ENCODE measurements at places on chromosomes 3 and 15. TPM values are rescaled to one million over a fixed set of nuclear protein-coding genes. Genes with fewer than 3 reads are reported as not detected.

- H3K36me3 ChIP-seq: no peaks in the 10 kb centered on the region
- H3K27me3 ChIP-seq: no peaks in the 10 kb centered on the region
- H3K4me3 ChIP-seq: no peak overlapping the region
- DNase-seq: no peak
These were observed 370.2 kb upstream of the ZNF385D start for GRCh38 chr3:22121068-22121701.

GRCh38 chr3:138220242-138220641 is 33.1 kb downstream of the ARMC8 start:
- DNase-seq: no peak
- no peaks in the 10 kb centered on the region for H3K27me3 ChIP-seq
- H3K4me1 ChIP-seq: peaks cover 52% of the 10 kb centered on the region
- no peak overlapping the region for H3K4me3 ChIP-seq
- peaks cover 4% of the 10 kb centered on the region for H3K36me3 ChIP-seq
- peak overlapping the region; percentile 61 for H3K27ac ChIP-seq

GRCh38 chr3:71554649-71555048 is 28.9 kb downstream of the FOXP1 start:
- no peaks in the 10 kb centered on the region for H3K36me3 ChIP-seq
- no peak overlapping the region for H3K4me3 ChIP-seq
- H3K27me3 ChIP-seq: no peaks in the 10 kb centered on the region
- no peaks in the 10 kb centered on the region for H3K4me1 ChIP-seq

DNA sequence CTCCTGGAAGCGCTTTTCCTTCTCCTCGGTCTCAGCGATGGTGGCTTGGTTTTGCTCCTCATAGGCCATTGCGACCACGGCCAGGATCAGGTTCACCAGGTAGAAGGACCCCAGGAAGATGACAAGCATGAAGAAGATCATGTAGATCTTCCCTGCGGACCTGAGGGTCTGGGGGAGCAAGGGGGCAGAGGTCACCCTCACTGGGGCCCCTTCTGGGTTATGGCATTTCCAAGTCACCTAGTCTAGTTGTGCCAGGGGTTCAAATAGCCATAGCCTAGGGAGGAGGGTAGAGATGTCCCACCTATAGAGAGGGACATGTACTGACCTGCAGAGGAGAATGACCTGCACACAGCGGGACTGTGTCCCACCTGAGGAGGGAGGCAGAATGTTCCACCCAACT is 43.5 kb downstream of the SCN5A start:
- H3K27ac ChIP-seq: no peak overlapping the region
- no peak for DNase-seq
- no peaks in the 10 kb centered on the region for H3K27me3 ChIP-seq
- H3K4me3 ChIP-seq: no peak overlapping the region

GRCh38 chr3:100662113-100662823 is 47.0 kb upstream of the TFG start:
- H3K36me3 ChIP-seq: no peaks in the 10 kb centered on the region
- peaks cover 5% of the 10 kb centered on the region for H3K4me1 ChIP-seq
- no peak overlapping the region for H3K4me3 ChIP-seq
- DNase-seq: no peak
- H3K27me3 ChIP-seq: no peaks in the 10 kb centered on the region

GRCh38 chr3:99901200-99901926 is 83.7 kb downstream of the CMSS1 start:
- H3K27ac ChIP-seq: no peak overlapping the region
- peaks cover 10% of the 10 kb centered on the region for H3K4me1 ChIP-seq
- no peak overlapping the region for H3K4me3 ChIP-seq
- DNase-seq: no peak
- no peaks in the 10 kb centered on the region for H3K36me3 ChIP-seq
- H3K27me3 ChIP-seq: no peaks in the 10 kb centered on the region

DNA sequence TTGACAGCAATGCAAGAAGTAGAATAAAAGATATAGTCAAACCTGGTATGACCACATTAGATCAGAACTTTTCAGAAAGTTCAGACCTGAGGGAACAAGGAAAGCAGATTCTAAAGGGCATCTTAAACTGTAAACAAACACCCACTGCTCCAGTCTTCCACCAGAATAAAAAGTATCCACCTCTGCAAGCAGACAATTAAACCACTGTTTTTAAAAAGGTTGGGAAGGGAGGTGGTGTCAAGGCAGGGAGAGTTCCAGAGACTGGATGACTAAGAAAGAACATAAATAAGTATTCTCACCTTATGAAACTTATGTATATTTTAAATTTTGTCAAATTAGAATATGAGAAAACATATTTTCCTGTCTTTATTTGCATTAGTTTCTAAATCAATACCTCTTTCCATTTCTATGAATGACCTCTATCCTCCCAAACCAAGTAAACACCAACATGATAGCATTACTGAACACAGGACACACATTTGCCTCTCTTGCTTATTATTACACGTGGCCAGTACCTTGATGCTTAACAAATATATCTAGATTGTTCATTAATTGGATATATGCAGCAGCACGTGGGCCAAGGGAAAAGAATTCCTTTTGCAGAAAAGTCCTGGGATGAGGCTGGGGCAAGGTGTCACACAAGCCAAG is 31.6 kb downstream of the PIK3CB start:
- no peak for DNase-seq
- no peaks in the 10 kb centered on the region for H3K27me3 ChIP-seq
- peak overlapping the region; percentile 54 for H3K27ac ChIP-seq
- no peaks in the 10 kb centered on the region for H3K36me3 ChIP-seq
- H3K4me3 ChIP-seq: no peak overlapping the region

DNA sequence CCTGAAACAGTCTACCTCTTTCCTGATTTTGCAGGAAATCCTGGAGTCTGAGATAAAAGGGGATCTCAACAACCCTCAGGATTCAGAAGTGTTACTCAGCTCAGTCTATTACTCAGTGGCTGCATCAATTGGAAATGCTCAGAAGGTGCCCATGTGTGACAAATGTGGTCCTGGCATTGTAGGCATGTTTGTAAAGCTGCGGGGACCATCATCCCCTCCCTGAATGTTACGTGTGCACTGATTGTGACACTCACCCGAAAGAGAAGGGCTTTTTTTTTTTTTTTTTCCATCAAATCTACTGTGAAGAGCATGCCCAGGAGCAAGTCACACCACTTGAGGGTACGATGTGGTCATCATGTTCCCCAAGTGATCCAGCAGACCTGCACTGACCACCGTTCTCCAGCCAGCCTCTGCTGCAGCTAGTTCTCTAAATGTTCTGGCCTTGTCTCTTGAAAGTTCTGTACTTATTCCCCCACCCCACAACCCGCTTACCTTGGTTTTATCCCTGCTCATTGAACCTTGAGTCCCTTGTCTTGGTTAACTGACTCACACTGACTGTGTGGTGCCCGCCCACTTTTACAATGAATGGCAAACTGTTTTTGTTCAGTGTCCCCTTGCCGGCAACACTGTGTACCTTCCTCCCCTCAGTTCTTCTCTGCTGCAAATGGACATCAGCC is 19.8 kb downstream of the ST3GAL6 start:
- H3K4me3 ChIP-seq: no peak overlapping the region
- H3K27ac ChIP-seq: no peak overlapping the region
- peaks cover 47% of the 10 kb centered on the region for H3K27me3 ChIP-seq
- H3K4me1 ChIP-seq: no peaks in the 10 kb centered on the region
- H3K36me3 ChIP-seq: no peaks in the 10 kb centered on the region

GRCh38 chr15:61892140-61892539 is 168.1 kb downstream of the VPS13C start:
- peaks cover 3% of the 10 kb centered on the region for H3K4me1 ChIP-seq
- H3K27me3 ChIP-seq: no peaks in the 10 kb centered on the region
- DNase-seq: no peak
- no peak overlapping the region for H3K27ac ChIP-seq

GRCh38 chr3:166125179-166125578 is 288.0 kb upstream of the BCHE start:
- no peak for DNase-seq
- no peaks in the 10 kb centered on the region for H3K4me1 ChIP-seq
- no peak overlapping the region for H3K27ac ChIP-seq
- no peaks in the 10 kb centered on the region for H3K36me3 ChIP-seq
- no peak overlapping the region for H3K4me3 ChIP-seq

DNA sequence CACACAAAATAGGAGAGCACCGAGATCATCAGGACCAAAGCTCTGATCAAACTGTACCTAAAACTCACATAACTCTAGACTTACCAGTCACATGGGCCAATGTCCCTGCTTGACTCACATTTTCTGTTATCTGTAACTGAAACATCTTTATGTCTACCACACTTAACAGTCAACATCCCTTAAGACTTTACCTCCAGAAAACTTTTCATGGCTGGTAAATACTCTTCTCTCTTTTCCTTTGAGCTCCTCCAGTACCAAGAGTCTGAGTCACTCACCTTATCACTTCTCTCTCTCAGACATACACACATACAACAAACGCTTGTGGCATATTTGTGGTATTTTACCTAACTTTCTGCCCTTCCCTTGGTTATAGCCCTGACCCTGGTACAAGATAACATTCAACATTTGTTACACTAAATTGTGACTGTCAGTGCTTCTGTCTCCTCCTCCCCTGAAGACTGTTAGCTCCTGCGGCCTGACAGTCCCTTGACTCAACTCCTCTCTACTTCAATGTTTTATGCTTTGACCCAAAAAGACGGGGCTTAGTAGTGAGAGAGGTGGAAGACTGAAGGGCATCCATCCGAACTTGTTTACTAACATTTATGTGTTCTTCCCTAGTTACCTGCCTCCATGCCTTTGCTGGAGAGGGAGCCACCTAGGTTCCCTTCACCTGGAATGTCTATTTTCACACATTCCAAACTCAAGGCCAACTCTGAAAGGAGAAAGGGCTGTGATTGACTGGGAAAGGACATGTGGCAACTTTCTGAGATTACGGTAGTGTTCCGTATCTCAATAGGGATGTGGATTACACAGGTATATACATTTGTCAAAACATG is 3.7 kb upstream of the EFHB start:
- H3K27me3 ChIP-seq: peaks cover 36% of the 10 kb centered on the region
- H3K4me1 ChIP-seq: peaks cover 8% of the 10 kb centered on the region
- no peak overlapping the region for H3K27ac ChIP-seq
- no peak overlapping the region for H3K4me3 ChIP-seq

- DNase-seq: peak; percentile 85
- H3K4me3 ChIP-seq: peak overlapping the region; percentile 44
- H3K27ac ChIP-seq: peak overlapping the region; percentile 85
- peaks cover 25% of the 10 kb centered on the region for H3K4me1 ChIP-seq
- H3K27me3 ChIP-seq: no peaks in the 10 kb centered on the region
- no peaks in the 10 kb centered on the region for H3K36me3 ChIP-seq
These were observed 30.2 kb upstream of the ZNF609 start for GRCh38 chr15:64430000-64430735.

The CLDN1 gene
- total RNA-seq: not detected

The SLC24A1 gene
- 5.0 TPM for total RNA-seq

The C3orf20 gene
- 0.44 TPM for total RNA-seq

The AADAC gene
- total RNA-seq: not detected
